ENCODE measurements at places on chromosomes 6 and 20.

- no peak for DNase-seq
Observed at GRCh38 chr6:108587258-108588059, 26.7 kb downstream of the FOXO3 start.

DNA sequence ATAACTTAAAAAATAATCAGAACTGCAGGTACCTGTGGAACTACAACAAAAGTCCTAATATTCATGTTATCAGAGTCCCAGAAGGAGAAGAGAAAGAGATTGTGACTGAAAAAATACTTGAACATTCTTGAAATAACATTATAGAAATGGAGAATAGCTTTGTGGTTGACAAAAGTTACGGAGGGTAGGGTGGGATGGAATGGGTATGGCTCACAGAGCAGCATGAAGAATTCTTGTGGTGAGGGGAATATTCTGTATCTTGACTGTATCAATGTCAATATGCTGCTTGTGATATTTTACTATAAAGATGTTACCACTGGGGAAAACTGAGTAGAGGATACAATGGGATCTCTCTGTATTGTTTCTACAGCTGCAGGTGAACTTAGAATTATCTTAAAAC is 122.5 kb downstream of the DST start:
- no peak for DNase-seq

DNA sequence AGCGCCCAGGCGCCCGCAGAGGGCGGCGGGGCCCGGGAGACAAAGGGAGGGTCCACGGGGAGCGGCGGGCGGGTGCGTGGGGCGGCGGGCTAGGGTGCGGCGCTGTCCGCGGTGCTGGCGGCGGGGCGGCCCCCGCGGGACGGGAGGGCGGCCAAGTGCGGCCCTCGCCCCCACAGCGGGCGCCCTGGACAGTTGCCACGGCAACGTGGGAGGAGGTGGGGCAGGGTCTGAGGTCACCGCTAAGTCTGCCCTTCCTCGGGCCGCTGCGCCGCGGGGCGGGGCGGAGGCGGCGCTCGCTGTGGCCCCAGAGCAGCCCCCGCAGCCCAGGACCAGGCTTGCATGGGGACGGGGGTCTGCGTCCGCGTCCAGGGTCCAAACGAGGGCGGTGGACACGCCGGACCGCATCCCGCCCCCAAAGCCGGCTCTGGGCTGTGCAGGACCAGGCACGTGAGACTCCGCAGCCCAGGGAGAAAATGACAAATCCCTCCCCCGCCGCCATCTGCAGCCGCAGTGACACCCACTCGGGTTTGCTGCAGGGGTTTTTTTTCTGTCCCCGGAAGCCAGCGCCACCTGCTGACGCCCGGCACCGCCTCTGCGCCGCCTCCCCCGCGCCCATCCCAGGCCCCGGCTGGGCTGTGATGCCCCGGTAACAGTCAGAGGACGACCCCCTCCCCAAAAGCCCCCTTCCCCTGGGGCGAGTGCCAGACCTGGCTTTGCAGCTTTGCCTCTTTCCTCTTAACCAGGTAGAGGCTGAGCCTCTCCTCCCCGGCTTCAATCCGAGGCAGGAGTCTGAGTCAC is 36.8 kb downstream of the YTHDF1 start:
- DNase-seq: no peak

DNA sequence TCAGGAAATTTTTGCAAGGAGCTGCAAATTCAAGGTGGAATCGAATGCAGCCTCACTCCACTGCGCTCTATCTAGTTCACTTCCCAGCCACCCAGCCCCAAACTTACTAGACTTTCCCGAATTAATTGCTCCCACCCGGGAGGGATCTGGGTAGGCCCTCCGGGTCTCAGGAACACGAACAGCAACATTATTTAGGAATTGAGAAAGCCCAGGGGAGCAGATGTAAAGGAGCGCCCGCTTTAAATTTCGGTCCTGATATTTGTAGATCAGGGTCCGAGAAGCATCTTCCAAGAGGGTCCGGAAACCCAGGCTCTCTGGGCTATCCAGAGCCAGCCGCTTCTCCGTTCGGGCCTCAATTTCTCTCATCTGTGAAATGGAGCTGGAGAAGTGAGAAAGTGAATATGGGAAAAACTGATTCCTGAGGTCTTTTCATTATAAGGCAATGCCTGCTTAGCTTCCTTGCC is 490 bp upstream of the ID1 start:
- no peak for DNase-seq

Data from epithelial cell of prostate (primary cell).